RPMI8226 (cell line): ENCODE measurements at places on chromosomes 1 and 21.

GRCh38 chr1:9900142-9901043, 9.7 kb downstream of the CTNNBIP1 start:
- peak; percentile 87 for DNase-seq

GRCh38 chr1:244044423-244044822, 6.7 kb upstream of the ZBTB18 start:
- no peak for DNase-seq

DNA sequence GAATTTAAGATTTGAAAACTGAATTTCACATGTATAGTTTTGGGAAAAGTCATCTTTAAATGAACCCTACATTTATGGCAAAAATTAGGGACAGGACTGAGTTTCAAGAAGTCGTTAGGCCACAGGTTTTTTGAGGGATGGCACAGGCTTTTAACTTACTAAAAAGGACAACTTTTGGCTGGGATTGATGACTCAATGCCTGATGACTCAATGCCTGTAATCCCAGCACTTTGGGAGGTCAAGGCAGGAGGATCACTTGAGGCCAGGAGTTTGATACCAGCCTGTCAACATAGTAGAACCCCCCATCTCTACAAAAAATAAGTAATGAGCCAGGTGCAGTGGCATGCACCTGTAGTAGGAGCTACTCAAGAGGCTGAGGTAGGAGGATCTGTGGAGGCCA, 15.9 kb downstream of the UCK2 start:
- DNase-seq, result no peak

GRCh38 chr1:245693116-245693793, 538.5 kb downstream of the KIF26B start:
- no peak for DNase-seq

- DNase-seq, result no peak
These were observed 7.1 kb downstream of the CLIC4 start for GRCh38 chr1:24752305-24752704.

DNA sequence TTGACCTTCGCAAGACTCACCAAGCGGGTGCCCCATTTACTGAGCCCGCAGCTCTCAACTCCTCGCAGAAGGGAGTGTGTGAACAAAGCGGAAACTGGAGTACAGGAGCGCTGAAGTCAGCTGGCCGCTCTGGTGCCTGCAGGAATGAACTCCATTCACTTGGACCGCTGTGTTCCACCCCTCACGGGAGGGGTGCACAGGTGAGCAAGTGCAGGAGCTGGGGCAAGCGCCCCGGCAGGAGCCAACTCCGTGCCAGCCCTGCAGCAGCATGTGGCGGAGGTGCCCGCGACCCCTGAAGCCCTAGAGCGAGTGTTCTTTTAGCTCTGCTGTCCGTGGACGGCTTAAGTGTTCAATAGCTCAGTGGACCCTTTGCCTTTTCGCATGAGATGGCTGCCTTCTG, 471.6 kb upstream of the ADGRL4 start:
- no peak for DNase-seq

GRCh38 chr1:110752941-110753725, 78.4 kb upstream of the KCNA3 start:
- no peak for DNase-seq

GRCh38 chr1:179876300-179876715, 1.3 kb downstream of the TOR1AIP2 start:
- no peak for DNase-seq

GRCh38 chr1:28503117-28503516, 2.7 kb upstream of the RCC1 start:
- DNase-seq, result no peak

GRCh38 chr1:86915737-86916235, 1.4 kb downstream of the HS2ST1 start:
- DNase-seq, result no peak

DNA sequence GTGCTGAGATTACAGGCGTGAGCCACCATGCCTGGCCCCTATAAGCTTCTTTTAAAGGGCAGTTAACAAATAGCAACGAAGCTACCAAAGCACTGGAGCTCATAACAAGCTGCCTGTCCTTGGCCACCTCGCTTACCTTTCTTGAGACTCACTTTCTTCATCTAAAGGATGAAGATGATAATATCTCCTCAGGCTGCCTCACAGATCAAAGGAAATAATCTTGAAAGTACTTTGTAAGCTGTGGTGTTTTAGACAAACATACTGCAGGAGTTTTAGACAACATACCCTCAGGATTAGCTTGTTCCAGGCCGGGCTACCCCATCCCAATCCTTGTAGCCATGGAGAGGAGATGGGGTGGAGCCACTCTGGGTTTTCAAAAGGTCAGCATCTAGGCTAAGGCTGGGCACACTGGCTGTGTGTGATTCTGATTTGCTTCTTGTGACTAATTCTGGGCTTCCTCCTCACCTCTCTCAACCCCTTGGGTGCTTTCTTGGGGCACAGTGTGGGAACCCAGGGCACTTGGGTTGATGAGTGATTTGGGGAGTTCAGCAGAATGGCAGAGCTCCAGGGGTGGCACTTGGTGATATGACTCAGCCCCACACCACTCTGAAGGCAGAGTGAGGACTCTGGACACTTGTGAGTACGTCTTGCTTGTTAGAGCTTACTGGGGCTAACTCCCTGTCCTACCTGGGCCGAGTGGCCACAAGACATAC, 5.2 kb downstream of the GPR25 start:
- peak; percentile 6 for DNase-seq

- no peak for DNase-seq
These were observed 95.2 kb downstream of the SPATA46 start for GRCh38 chr1:162281426-162281825.

- DNase-seq, result no peak
These were observed 38.4 kb downstream of the UTP25 start for GRCh38 chr1:209866201-209866600.

- peak; percentile 77 for DNase-seq
These were observed 735 bp downstream of the TTC13 start for GRCh38 chr1:230977761-230978490.

DNA sequence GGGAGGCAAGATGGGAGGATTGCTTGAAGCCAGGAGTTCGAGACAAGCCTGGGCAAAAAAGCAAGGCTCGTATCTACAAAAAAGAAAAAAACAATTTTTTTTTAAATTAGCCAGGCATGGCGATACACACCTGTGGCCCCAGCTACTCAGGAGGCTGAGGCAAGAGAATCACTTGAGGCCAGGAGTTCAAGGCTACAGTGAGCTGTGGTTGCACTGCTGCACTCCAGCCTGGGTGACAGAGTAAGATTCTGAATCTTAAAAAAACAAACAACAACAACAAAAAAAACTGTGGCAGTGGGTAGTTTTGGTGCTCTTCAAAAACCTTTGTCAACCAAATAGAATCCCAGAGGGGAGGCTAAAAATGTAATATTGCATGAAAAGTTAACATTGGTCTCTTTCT, 734 bp downstream of the PTPN22 start:
- DNase-seq, result no peak

DNA sequence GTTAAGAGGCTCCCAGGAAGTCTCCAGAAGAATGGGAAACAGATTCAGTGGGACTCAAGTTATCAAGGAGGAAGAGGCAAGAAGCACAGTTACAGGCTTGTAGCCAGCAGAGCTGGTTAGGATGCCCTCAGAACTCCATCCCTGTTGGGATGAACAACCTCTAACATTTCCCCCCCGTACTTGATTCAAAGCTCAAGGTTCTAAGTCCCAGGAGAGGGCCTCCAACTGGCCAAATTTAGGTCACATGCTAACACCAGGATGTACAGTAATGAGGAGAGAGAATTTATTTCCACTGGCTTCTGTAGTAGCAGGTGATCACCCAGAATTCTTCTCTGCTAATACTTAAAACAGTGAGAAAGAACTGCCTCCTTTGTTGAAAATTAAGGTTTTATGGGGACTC, 22.3 kb upstream of the HSPA13 start:
- DNase-seq, result no peak

GRCh38 chr1:230849451-230850224, 18.7 kb downstream of the C1orf198 start:
- no peak for DNase-seq

GRCh38 chr1:31399976-31400375, 13.0 kb upstream of the SERINC2 start:
- DNase-seq, result no peak

DNA sequence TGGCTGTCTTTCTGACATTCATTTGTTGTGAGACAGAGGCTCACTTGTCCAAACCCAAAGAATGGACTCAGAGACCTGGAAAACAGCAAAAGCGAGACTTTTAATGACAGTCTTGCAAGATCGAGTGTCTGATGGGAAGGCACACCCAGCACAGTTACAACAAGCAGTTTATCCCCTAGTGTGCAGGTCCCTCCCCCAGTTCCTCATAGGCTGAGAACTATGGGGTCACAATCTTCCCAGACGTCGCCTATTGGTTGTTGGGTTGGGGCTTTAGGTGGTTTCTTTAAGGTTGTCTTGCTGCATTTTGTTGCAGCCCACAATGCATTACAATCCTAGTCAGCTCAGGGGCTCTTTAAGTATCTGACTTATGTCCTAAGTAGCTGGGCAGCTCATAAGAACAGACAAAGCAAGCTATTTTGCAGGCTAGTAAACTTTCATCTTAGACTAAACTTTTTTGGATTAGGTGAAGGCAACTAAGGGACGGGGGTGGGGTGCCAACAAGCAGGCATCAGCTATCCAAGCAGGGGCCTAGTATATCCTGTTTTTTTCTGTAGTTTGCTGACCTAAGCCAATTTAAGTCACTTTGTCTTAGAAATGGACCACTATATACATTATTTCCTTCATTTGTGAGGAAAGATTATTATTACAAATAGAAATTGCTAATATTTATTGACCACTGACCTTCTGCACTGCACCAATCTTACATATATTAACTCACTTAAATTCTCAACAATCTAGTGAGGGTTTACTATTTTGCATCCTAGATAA, 151.8 kb downstream of the SETD4 start:
- no peak for DNase-seq

GRCh38 chr1:158105352-158106095, 75.2 kb upstream of the CD1D start:
- no peak for DNase-seq

- no peak for DNase-seq
These were observed 85.1 kb downstream of the PLPP3 start for GRCh38 chr1:56494306-56494705.

DNA sequence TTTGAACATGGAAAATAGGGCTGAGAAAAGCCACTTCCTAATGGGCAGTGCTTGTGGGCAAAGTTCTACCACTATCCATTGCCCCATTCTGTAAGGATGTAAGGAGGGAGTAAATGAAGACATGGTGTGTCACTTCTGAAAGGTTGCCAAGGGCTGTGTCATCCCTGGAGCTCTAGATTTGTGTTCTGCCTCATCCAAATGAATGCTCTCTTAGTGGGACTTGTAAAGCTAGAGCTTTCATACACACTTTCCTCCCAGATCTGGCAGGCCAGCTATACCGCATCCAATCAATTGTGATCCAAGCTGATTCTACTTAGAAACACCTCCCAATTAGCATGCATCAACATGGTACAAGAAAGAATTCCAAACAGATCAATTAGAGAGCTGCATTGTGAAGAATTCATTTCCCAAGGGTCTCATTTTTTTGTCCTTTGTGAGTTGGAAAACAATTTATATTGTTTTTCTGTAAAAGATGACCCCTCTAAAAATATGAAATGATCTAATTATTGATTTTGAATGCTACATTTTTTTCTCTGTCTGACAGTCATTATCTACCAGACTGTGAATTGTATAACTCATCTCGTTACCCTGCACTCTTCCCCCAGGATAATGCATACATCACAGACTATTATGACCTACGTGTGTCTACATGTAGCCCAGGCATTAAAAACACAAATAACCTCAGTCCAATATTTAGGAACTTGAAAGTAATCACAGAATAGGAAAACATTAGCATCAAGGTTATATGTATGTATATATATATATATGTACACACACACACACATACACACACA, 117.1 kb upstream of the DUSP10 start:
- DNase-seq, result no peak

DNA sequence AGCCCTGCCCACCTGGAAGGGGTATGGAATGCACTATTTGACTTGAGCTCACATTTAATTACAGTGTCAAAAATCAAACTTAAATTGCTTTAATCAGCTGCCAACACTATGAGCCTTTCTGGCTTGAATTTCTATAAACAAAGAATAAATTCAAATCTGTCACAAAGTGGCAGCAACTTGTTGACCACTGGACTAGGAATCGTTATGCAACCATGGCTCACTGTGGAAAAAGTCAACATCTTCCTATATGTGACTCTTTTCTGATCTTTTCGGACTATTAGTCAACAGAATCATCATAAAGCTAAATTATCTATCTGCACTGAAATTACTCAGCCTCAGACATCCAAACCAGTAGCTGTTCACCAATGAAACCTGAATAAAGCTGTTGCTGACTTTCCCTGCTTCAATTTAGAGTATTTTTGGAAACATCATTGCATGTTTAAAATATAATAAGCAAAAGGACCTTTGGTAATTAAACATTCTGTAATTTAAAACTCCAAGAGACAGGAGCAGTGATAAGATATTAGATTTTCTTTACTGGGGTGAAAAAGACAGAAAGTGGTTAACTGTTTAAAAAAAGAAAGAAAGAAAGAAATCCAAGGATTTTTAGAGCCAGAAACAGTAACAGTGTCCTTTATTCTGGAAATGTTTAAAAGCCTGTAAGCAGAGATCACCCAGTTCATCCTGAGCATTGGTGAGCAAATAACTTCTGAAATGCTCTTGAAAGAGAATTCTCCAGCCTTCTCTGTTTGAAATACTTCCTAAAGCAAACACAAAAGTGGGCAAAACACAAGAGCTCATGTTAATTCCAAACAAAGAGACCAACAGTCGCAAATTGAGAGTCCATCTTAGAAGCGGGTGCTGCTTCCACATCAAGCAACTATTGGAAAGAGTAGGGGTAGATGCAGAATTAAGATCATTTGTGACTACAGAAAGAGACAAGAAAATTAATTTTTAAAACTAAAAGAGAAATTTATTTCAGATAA, 26.2 kb upstream of the ERG start:
- DNase-seq, result no peak

DNA sequence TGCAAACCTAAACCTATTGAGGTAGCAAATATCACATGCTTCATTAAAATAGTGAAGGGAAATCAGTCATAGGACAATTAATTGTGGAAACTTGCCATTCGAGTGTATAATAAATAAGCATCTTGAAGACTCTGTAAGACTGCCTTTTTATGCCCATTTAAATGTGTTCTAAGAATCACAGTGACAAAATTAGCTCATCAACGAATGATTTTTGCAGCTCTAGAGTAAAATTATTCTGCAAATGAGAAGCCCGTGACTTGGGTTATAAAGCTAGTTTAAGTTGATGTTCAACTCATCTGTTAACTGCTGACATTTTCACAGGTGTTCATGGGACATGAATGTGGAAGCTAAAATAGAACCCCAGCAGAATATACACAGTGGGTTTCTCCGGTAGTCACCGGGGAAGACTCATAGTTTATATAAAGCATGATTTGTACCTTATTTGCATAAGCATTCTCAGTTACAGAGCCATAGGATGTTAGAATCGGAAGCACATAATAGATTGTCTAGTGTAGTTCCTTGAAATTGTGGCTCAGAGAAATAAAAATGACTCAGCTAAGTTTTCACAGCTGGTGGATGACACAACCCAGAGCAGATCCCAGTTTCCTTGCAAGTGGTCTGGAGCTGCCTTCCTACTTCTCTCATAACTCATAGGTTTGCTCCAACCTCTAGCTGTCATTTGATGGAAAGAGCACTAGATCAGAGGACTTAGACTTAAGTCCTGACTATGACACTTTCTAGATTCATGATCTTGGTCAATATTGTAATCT, 107.3 kb downstream of the UCHL5 start:
- no peak for DNase-seq

GRCh38 chr1:112557385-112557784, 48.6 kb downstream of the WNT2B start:
- no peak for DNase-seq

GRCh38 chr1:45411510-45411899, 71.3 kb upstream of the MUTYH start:
- no peak for DNase-seq
